ENCODE measurements at places on chromosomes 5 and 9.
A peak's percentile ranks its signal among the peaks of the same experiment; 100 is the strongest.

GRCh38 chr5:168870910-168871309 is 291.7 kb upstream of the PANK3 start:
- DNase-seq, result no peak
- no peaks in the 10 kb centered on the region for H3K36me3 ChIP-seq

DNA sequence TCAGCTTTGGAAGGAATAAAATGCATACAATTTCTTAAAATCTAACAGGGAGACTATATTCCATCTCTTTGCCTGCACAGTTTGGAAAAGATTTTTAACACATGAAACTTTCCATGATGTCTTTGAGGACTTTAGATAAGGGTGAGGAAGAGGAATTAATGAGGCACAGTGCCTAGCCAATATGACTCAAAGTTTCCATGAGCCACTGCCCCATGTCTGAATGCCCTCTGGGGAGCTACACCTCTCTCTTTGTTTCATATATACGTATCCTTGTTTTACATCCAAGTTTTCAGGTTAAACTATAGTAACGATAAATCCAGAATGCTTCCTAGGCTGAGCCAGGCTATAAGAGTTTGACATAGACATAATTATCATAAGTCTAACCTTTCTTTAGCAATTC is 349.3 kb upstream of the TLE4 start:
- no peak overlapping the region for H3K27ac ChIP-seq
- no peaks in the 10 kb centered on the region for H3K27me3 ChIP-seq
- DNase-seq, result no peak
- H3K4me1 ChIP-seq, result no peaks in the 10 kb centered on the region
- H3K4me3 ChIP-seq, result no peak overlapping the region

GRCh38 chr5:128826275-128826674 is 139.0 kb upstream of the SLC27A6 start:
- no peaks in the 10 kb centered on the region for H3K27me3 ChIP-seq
- H3K4me3 ChIP-seq, result no peak overlapping the region
- H3K36me3 ChIP-seq, result no peaks in the 10 kb centered on the region
- DNase-seq, result no peak
- H3K27ac ChIP-seq, result no peak overlapping the region
- H3K4me1 ChIP-seq, result no peaks in the 10 kb centered on the region

GRCh38 chr5:151742870-151743294 is 15.5 kb downstream of the ATOX1 start:
- H3K4me3 ChIP-seq, result no peak overlapping the region
- no peak for DNase-seq
- H3K27me3 ChIP-seq, result no peaks in the 10 kb centered on the region
- peaks cover 16% of the 10 kb centered on the region for H3K4me1 ChIP-seq

GRCh38 chr9:93601666-93602065 is 25.3 kb downstream of the PHF2 start:
- H3K27me3 ChIP-seq, result no peaks in the 10 kb centered on the region
- no peak for DNase-seq
- H3K36me3 ChIP-seq, result no peaks in the 10 kb centered on the region

DNA sequence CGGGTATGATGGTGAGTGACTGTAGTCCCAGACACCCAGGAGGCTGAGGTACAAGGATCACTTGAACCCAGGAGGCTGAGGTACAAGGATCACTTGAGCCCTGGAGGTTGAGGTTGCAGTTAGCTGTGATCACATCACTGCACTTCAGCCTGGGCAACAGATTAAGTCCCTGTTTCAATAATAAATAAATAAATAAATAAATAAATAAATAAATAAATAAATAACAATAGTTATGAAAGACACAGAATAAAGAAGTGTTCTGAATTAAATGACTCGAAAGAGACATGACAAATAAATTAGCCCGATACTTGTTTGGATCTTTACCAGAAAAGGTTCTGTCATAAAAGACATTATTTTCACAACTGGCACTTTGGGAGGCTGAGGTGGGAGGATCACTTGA is 72.0 kb upstream of the SUSD1 start:
- no peaks in the 10 kb centered on the region for H3K36me3 ChIP-seq
- H3K4me3 ChIP-seq, result no peak overlapping the region
- H3K27ac ChIP-seq, result no peak overlapping the region
- no peaks in the 10 kb centered on the region for H3K4me1 ChIP-seq
- DNase-seq, result no peak
- no peaks in the 10 kb centered on the region for H3K27me3 ChIP-seq

- no peak overlapping the region for H3K4me3 ChIP-seq
- peaks cover 14% of the 10 kb centered on the region for H3K4me1 ChIP-seq
- H3K36me3 ChIP-seq, result no peaks in the 10 kb centered on the region
- DNase-seq, result no peak
These were observed 3.7 kb upstream of the PJA2 start for GRCh38 chr5:109413458-109413857.

GRCh38 chr5:127085796-127086195 is 12.5 kb upstream of the C5orf63 start:
- no peak for DNase-seq
- no peak overlapping the region for H3K27ac ChIP-seq
- H3K4me1 ChIP-seq, result no peaks in the 10 kb centered on the region
- H3K36me3 ChIP-seq, result no peaks in the 10 kb centered on the region
- H3K4me3 ChIP-seq, result no peak overlapping the region

GRCh38 chr5:43314724-43315123 is 1.5 kb upstream of the HMGCS1 start:
- H3K4me3 ChIP-seq, result no peak overlapping the region
- H3K27ac ChIP-seq, result no peak overlapping the region
- H3K4me1 ChIP-seq, result peaks cover 10% of the 10 kb centered on the region
- DNase-seq, result no peak

DNA sequence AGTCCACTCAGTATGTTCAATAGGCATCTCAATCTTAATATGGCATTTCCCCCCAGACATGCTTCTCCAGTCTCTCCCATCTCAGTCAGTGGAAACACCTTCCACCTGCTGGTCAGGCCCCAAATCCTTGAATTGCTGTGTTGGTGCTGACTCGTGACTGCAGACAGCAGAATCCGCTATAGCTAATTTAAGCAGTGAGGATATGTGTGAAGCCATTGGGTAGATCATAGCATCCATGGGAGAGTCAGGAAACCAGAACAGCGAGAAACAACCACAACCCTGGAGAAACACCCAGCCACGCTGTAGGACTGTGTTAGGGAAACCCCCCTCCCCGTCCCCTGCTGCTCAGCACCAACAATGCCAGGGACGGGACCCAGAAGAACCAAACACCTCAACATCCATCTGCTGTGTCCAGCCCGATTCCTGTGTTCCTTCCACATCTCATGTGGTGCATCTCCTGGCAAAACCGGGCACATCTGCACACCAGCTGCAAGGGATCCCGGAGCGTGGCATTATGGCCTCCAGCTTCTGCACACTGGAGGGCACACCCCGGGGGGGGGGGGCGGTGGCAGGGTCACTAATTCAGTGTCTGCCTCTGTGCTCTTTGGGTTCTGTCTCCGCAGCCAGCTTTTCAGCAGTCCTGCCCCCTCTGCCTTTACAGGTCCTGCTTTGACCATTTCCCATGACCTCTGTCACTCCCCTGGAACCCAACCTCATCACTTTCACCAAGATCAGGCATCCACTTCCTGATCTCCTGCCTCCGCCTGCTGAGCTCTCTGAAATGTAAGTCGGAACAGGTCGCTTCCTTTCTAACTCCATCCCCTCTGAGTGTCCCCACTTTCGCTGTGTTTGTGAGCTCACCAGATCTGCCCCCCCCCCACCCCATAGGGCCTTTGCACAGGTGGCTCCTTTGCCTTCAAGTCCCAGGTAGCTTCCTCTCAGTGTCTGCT is 2.4 kb upstream of the PLEKHG4B start:
- H3K4me3 ChIP-seq, result no peak overlapping the region
- no peak overlapping the region for H3K27ac ChIP-seq
- no peaks in the 10 kb centered on the region for H3K36me3 ChIP-seq
- peaks cover 8% of the 10 kb centered on the region for H3K4me1 ChIP-seq
- H3K27me3 ChIP-seq, result no peaks in the 10 kb centered on the region

DNA sequence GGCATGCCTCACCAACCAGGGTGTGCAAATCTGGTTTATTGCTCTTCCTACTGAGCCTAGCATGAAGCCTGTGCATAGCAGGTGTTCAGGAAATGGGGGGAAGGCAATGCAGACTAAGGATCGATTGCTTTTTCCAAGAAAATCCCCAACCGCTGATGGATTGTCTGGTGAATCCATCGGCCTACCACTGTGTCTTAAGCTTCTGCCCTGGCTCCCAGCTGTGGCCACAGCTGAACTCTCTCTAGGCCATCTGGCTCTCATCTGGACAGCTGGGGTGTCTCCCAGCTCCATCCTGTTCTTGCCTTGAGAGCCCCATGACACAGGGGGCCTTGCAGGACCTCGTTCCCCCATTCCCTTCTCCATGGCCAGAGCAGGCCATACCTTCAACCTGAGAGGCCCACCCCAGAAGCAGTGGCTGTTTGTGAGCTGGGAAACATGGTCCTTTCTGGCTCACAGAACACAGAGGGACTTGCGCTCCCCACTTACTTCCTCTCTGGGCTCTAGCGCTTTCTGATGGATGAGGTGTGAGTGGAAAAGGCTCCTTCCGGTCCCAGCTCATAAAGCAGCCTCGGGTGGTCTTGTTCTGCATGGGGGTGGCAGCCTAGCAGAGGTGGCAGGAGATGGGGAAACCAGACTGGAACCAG is 41.8 kb downstream of the COL27A1 start:
- no peaks in the 10 kb centered on the region for H3K4me1 ChIP-seq
- no peak for DNase-seq
- peaks cover 59% of the 10 kb centered on the region for H3K36me3 ChIP-seq

DNA sequence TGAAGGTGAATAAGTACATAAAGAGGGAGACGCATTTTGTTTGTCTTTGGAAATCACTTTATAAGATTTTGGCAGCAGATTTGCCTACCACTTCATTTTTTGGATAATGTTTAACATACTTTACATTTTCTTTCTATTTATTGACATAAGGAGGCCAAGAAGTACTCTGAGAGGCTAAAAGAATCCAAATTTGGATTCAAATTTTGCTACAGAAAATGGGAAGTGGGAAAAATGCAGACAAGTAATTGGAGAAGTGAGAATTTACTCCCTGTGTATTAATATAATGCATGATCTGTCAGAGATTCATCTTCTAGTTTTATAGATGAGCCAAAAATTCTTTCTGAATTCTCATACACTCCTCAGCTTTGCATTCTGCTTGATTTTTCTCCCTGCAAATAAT is 411.2 kb upstream of the CTNND2 start:
- H3K27ac ChIP-seq, result no peak overlapping the region
- no peaks in the 10 kb centered on the region for H3K27me3 ChIP-seq
- no peaks in the 10 kb centered on the region for H3K4me1 ChIP-seq
- H3K36me3 ChIP-seq, result no peaks in the 10 kb centered on the region

GRCh38 chr5:177472460-177473442 is 683 bp downstream of the DBN1 start:
- no peaks in the 10 kb centered on the region for H3K27me3 ChIP-seq
- DNase-seq, result no peak
- H3K4me1 ChIP-seq, result peaks cover 22% of the 10 kb centered on the region
- H3K36me3 ChIP-seq, result no peaks in the 10 kb centered on the region
- H3K4me3 ChIP-seq, result peak overlapping the region; percentile 69

DNA sequence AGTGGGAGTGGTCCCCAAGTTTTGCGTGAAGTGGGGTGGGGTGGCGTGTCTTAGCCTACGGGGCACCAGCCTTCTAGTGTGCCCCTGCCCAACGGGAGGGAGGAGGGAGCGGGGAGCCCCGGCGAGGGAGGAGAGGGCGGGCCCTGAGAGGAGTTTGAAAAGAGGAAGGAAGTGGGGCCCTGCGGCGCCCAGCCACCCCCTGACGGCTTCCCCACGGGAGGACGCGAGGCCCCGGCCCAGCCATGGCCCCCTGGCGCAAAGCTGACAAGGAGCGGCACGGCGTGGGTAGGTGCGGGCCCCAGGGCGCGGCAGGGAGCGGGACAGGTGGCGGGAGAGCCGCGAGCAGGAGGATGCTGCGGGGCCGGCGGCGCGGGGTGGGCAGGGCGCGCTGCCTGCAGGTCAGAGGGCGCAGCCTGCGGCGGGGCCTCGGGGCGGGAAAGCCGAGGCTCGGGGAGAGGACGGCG is at the start of gene DOCK2:
Gene DOCK2, plus strand, starts transcription at position 191 of the 464 bp plus-strand sequence. Its CDS starts 52 bp downstream, at position 243.
- no peak within 1 kb of the TSS for H3K27ac ChIP-seq
- H3K27me3 ChIP-seq, result peaks cover 23% of the 10 kb centered on the region
- DNase-seq, result peak; percentile 21
- no peaks in the 10 kb centered on the region for H3K4me1 ChIP-seq
- no peak within 1 kb of the TSS for H3K4me3 ChIP-seq

DNA sequence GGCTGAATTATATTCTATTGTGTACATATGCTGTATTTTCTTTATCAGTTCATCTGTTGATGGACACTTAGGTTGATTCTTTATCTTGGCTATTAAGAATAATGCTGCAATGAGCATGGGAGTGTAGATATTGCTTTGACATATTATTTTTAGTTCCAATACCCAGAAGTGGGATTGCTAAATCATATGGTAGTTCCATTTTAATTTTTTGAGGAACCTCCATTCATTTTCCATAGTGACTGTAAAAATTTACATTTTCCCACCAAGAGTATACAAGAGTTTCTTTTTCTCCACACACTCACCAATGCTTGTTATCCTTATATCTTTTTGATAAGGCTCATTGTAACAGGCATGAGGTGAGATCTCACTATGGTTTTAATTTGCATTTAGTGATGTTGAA is 19.4 kb downstream of the JAK2 start:
- H3K4me3 ChIP-seq, result no peak overlapping the region
- H3K27me3 ChIP-seq, result no peaks in the 10 kb centered on the region
- H3K36me3 ChIP-seq, result no peaks in the 10 kb centered on the region
- no peak for DNase-seq

- no peaks in the 10 kb centered on the region for H3K4me1 ChIP-seq
- no peaks in the 10 kb centered on the region for H3K36me3 ChIP-seq
- no peak for DNase-seq
- H3K27ac ChIP-seq, result no peak overlapping the region
- no peak overlapping the region for H3K4me3 ChIP-seq
- H3K27me3 ChIP-seq, result no peaks in the 10 kb centered on the region
These were observed 161.8 kb downstream of the MED10 start for GRCh38 chr5:6216471-6217075.

- H3K4me1 ChIP-seq, result no peaks in the 10 kb centered on the region
- no peaks in the 10 kb centered on the region for H3K36me3 ChIP-seq
- no peak overlapping the region for H3K27ac ChIP-seq
These were observed 92.0 kb downstream of the TMEM232 start for GRCh38 chr5:110634475-110634874.

DNA sequence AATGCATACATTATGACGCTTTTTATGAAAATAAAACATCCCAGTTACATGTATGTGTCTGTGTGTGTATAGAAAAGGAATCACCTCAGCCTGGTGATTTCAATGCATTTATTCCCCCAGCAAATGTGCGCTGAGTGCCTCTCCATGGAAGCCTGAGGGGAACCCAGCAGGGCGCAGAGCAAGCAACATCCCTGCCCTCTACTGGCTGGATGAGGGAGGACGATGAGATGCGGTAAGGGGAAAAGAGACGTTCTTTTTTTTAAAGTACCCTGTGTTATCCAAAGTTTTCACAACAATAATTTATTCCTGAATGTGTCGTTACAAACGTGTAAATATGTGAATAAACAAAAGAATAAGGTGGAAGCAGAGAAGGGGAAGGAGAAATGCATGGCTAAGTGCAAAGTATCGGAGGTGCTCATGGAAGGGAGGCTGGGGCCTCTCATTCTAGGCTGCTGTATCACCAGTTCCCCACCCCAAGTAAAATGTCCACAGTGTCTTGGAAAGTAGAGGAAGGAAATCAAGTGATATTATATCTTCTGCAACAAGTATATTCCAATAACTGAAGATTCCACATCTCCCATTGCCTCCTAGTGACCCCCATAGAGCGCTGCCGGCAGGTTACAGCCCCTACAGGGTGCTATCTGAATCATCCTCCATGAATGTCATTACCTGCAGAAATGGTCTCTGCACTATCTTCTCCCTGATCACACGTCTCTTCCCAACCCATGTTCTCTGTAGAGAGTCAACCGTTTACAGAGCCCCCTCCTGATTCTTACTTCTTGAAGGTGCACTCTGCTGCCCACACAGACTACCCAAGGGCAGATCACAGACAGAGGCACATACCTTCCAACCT is 13.0 kb upstream of the ABLIM3 start:
- H3K27me3 ChIP-seq, result no peaks in the 10 kb centered on the region
- peaks cover 16% of the 10 kb centered on the region for H3K4me1 ChIP-seq
- no peak overlapping the region for H3K4me3 ChIP-seq
- H3K36me3 ChIP-seq, result no peaks in the 10 kb centered on the region
- no peak for DNase-seq
- H3K27ac ChIP-seq, result peak overlapping the region; percentile 18

Data from tibial nerve (tissue), 4 donors.